G401 (cell line): ENCODE measurements at places on chromosomes 6 and 20. TPM values are rescaled to one million over a fixed set of nuclear protein-coding genes. Genes with fewer than 3 reads are reported as not detected.
A peak's percentile ranks its signal among the peaks of the same experiment; 100 is the strongest.

Gene AKAP12
- 13.0 and 15.4 TPM in 2 replicates for total RNA-seq

Gene PRRT1
- total RNA-seq: 0.51 TPM in 1 of 2 replicates, not detected in the other

DNA sequence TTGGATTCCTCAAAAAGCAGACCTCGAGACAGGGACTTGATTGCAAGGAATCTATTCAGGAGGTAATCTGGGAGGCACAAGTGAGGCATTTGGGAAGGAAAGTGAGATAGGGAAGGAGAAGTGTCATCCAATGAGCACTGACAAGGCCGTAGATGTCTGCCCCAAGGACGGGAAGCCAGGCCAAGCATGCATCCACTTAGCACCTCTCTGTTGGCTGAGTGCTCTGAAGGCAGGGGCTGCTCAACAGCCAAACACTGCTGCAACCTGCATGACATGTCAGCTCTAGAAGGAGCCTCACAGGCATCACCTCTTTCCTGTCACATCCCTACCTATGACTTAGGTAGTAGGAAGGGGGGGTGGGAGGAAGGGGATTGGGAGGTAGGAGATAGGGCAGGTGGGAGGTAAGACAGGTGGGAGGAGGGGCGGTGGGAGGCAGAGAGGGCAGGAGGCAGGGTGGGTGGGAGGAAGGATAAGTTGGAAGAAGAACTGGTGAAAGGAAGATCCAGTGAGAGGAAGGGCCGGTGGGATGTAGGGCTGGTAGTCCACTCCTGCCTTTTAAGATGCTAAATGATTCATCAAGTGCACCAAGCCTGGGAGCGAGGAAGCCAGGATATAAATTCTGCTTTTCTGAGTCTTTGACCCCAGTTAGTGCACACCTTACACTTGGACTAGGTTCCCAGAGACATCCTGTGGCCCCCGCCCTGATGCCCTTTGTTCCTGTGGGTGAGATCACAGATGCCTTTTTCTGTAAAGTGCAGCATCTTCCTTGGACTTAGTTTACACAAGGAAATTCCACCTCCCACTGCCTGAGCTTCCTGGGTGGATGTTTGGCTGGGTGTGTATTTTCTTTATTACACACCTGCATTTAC lies 83.8 kb upstream of the NXT1 start:
- no peak for DNase-seq

DNA sequence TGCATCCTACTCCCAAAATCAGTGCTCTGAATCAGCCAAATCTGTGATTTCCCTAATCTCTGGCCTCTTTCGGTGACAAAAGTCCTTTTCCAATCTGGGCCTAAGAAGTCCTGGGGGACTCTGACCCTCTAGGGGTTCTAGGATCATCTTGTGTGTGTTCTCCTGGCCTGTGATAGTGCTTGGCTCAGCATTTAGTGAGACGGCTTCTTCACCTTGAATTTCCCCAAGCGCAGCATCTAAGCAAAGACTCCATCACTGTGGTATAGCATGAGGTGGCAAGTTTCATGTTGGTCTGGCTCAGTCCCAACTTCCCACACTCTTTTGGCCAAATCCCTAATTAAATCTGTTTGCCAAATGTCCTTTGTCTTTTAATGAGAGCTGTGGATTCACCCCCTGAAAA lies 12.1 kb upstream of the IL17A start:
- DNase-seq: no peak

Gene BCAS1
- total RNA-seq: under 0.01 TPM in 1 of 2 replicates, not detected in the other

DNA sequence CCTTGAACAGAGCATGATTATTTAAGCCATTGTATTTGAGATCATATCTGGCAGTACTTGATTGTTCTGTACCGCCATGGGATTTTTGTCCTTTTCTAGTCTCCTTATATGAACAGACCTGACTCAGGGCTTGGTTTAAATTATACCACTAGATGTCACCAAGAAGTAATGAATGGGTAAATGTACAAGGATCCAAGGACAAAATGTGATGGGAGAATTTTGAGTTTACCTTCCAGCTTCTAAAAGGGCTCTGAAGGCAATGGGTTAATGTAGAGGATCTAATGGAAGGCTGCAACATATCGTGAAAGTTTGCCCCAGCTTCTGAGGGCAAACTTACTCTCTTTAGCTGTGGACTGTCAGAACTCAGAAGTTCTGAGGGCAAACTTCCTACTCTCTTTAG lies 12.0 kb downstream of the RNF8 start:
- peak; percentile 49 for DNase-seq

Gene PRR18
- total RNA-seq: not detected in 2 replicates

Gene ADAM33
- total RNA-seq: 1.4 TPM in 1 of 2 replicates, not detected in the other

DNA sequence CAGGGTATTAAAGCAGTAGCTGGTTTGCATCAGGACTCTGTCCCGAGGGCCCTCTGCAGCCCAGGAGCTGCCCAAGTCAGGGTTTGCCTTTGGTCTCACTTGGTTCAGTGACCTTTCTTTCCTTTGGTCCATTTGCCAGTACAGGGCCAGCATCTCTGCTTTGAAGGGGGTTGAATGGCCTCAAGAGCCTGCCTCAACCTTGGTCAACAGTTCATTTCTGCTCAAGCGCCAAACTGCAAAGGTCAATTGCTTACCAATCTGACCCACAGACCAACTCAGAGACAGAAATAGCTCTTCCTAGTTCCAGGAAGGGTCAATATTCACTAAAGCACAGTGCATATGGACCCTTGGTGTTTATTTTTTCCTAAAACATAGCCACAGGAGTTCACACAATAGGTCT lies 19.4 kb downstream of the VIP start:
- DNase-seq: no peak

Gene KCNQ2
- 133 and 160 TPM in 2 replicates for total RNA-seq

Gene HLA-E
- 116 and 118 TPM in 2 replicates for total RNA-seq

- DNase-seq: no peak
These were observed 104.9 kb upstream of the IYD start for GRCh38 chr6:150263765-150264404.

DNA sequence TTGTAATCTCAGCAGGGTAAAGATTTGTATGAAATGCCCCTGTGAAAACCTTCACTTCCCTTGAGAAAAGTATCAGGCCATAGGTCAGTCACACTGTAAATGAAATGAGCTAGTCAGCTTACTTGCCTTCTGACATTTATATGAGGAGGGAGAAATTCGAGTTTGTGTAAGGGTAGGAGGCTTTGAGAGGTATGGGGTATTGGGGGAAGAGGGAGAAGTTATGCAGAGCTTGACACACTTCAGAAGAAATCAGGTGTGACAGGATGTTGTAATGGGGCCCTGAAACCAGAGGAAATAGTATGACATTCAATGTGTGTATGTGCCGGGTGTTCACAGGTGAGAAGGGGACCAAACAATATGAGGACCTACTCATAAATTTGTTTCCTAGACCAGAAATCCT lies 64.2 kb upstream of the CCN6 start:
- DNase-seq: no peak

- no peak for DNase-seq
These were observed 4.8 kb downstream of the CST3 start for GRCh38 chr20:23632711-23633573.

Gene ULBP2
- 1.9 TPM in 1 of 2 replicates, not detected in the other for total RNA-seq

DNA sequence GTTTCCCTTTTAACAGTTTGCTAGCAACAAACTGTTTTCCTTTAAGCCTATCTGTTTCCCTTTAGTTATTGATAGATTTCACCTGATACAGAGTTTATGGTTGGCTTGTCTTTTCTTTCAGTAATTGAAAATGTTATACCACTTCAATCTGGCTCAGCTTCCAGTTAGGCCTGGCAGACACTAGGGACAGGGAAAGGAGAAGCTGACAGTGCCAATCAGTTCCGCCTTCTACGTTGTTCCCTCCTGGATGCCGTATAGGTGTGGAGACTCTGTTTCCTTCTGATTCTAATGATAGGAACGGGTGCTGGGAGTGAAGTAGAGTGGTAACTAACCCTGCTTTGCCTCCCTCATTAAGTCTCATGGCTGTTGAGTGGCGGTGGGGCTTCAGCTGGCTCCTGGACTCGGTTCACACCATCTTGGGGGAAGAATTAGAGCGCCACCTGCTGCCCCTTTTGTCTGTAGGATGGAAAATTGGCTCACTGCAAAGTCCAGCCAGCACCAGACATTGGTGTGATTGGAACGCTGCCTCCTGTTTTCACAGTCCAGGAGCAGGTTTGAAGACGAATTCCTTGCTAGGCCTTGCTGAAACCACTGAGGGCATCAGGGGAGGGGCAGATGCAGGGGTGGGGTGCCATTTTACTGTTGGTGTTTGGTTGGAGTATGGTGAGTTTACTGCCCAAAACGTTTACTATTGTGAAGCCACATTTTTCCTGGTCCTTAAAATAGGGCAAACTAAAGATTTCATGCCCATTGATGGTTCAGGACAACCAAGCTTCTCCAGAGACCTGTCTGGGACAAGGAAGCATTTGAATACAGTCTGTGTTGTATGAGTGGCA lies 1729.5 kb downstream of the GRIK2 start:
- peak; percentile 67 for DNase-seq
